ENCODE measurements at places on chromosomes 16 and 17. TPM values are rescaled to one million over a fixed set of nuclear protein-coding genes. Genes with fewer than 3 reads are reported as not detected.

The PRDM7 gene
- not detected for polyA plus RNA-seq

The UMOD gene
- polyA plus RNA-seq, result not detected

DNA sequence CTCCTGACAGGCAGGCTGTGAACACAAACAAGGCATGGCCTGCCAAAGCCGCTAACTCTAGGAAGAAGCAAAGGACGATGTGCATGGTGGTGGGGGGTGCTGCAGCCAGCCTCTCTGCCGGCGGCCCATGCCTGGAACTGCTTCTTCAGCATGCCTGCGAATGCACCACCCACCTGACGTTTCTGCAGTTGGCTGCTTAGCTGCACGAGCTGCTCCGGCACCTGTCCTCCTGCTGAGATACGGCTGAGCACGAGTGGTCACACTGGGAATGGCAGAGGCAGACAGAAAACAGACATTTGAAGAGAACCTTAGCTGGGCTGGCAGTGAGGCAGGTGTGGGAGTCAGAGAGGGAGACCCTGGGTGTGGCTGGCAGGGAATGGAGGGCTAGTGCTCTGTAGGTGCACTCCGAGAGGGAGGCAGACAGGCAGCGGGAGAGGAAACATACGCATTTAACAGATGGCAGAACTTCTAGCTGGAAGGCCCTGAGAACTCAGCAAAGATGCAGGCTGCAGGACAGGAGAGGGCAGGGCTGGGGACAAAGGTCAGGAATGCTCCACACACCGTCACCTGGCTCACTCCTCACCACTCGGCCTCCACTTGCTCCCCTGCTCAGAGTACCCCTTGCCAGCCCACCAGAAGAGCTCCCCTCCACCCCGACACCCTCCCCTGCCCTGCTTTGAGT lies 5.2 kb downstream of the FLCN start:
- no peak for DNase-seq

- no peak for DNase-seq
These were observed 4.2 kb downstream of the RPL19 start for GRCh38 chr17:39204245-39204644.

DNA sequence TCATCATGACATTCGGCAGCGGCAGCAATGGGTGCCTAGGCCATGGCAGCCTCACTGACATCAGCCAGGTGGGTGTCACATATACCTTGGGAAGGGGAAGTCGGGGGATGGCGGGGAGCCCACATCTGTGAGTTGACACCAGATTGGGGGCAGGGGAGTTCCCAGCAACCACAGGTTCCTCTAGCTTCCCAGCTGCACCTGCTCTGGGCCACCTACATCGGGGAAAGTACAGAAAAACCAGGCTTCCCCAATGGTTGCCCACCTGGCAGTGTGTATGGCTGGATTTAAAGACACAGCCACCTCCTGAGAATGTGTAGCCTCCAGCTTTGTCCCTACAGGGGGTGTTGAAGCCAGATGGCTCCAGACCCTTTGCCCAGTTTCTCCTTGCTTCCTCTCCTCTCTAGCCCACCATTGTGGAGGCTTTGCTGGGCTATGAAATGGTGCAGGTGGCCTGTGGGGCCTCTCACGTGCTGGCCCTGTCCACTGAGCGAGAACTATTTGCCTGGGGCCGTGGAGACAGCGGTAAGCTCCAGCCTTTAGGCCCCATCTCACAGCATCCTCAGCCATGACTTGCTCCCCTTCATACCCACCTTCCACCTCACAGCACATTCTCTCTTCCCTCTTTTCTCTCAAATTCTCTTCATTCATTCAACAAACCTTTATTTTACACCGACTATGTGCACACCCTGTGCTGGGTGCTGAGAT lies 5.0 kb upstream of the TRAF4 start:
- no peak for DNase-seq

Data from keratinocyte (primary cell).